Stimulated activated CD8-positive, alpha-beta memory T cell treated with anti-CD3 and anti-CD28 coated beads, Interleukin-4, amount 100 ng/mL, for 4 hours (primary cell): ENCODE measurements at places on chromosomes 12 and 14.

DNA sequence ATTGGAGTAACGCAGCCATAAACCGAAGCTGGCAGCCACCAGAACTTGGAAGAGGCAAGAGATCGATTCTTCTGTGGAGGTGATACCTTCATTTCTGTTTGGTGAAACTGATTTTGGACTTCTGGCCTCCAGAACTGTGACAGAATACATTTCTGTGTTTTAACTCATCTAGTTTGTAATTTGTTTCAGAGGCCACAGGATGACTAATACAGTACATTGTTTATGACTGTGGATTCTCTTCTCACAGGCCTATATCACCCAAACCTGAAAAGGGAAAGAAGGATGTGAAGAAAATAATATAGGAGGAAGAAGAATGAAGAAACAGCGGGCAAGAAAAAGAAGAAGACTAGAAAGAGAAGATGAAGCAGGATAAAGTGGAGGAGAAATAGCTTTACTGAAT, 263.8 kb upstream of the DIO2 start:
- no peak for DNase-seq

GRCh38 chr12:110579535-110580253, 3.4 kb downstream of the PPTC7 start:
- DNase-seq: no peak

- DNase-seq: no peak
These were observed 4.5 kb downstream of the OR10AD1 start for GRCh38 chr12:48198672-48198971.

- DNase-seq: no peak
These were observed 60.6 kb downstream of the DHRS2 start for GRCh38 chr14:23696701-23697239.

GRCh38 chr12:99253068-99253467, 394.5 kb upstream of the GARIN6 start:
- DNase-seq: no peak

GRCh38 chr14:55128386-55129085, 516 bp upstream of the LGALS3 start:
- DNase-seq: no peak
